ENCODE measurements at places on chromosomes 2 and 18.

GRCh38 chr2:184598002-184598315, 370 bp upstream of the ZNF804A start:
- DNase-seq, result no peak

DNA sequence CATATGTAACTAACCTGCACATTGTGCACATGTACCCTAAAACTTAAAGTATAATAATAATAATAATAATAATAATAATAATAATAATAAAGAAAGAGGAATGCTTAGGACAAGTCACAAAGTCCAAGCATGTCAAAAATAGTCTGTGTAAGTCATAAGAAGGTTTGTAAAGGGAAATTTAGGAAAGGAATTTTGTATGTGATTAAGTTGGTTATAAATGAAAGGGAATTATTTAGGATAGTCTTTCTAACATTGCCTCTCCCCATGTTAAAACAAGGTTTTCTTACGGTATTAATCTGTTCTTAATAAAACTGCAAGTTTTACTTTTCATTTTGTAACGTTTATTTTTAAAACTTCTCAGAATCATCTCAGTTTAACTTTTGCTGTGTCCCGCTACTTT, 62.8 kb downstream of the SESTD1 start:
- DNase-seq, result no peak

DNA sequence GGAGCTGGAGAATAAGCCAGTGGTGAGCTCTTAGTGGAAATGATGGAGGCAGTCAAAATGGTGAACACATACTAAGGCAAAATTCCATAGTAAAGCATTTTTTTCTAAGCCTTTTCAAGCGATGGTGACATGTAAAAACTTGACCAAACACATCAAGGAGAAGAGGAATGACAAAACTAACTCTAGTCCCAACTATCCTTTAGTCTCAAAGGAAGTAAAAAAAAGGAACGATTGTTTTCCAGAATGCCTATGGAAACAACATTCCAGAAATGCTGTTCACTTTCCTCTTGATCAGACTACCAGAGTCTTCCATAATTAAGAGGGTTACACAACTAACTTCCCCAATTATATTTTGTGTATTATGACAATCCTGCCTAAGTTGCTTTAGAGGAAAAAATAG, 715.6 kb downstream of the EPHA4 start:
- DNase-seq, result no peak

DNA sequence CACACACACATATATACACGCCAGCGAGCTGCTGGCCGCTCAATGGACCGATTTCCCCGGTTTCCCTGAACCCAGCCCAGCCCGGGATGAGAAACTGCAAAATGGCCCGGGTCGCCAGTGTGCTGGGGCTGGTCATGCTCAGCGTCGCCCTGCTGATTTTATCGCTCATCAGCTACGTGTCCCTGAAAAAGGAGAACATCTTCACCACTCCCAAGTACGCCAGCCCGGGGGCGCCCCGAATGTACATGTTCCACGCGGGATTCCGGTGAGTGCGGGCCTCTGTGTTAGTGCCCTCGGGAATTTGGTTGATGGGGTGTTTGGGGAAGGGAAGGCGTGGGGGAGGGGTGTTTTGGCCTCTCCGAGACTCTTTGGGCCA, 392 bp downstream of the ST8SIA3 start:
- no peak for DNase-seq

DNA sequence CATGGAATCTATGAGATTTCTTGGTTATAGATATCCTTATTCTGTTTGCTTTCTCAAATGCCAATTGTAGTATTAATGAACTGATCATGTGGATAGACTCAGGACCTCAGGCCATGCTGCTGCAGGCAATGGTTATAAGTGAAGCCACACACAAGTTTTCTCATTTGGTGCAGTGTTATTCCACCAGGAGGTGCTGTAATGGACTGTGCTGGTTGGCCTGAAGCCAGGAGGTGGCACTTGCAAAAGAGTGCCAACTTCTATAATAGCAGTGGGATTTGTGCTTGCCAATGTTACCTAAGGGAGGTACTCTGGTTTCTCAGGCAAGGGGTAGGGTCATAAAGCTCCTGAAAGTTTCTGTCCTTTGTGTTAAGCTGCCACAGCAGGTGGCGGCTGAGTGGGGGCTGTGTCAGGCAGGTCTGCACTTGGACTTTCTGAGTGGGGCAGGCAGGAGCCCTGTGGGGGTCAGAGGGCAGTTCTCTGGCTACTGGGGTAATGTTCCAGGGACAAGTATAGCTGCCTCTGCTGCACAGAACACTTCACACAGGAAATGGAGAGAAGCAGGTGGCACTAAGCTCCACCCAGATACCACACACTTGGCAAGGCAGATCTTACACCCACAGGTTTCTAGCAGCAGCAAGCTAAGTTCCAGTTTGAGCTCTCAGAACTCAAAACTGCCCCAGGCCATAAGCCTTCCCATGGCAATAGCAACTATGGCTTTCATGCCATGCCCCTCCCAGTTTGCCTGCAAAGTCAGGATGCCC, 352.6 kb upstream of the CWC22 start:
- no peak for DNase-seq

GRCh38 chr2:237885931-237886684, 26.7 kb downstream of the RAMP1 start:
- DNase-seq, result no peak

GRCh38 chr18:40866013-40866645, 1088.9 kb upstream of the PIK3C3 start:
- DNase-seq, result no peak

Data from activated gamma-delta T cell (primary cell).